ENCODE measurements at places on chromosomes 11 and 22.

- no peak for DNase-seq
These were observed 8.7 kb downstream of the RASD2 start for GRCh38 chr22:35549328-35549727.

GRCh38 chr11:118223992-118224391 lies 819 bp downstream of the JAML start:
- no peak for DNase-seq

- DNase-seq = no peak
These were observed 1.7 kb upstream of the DCHS1 start for GRCh38 chr11:6657346-6657745.

DNA sequence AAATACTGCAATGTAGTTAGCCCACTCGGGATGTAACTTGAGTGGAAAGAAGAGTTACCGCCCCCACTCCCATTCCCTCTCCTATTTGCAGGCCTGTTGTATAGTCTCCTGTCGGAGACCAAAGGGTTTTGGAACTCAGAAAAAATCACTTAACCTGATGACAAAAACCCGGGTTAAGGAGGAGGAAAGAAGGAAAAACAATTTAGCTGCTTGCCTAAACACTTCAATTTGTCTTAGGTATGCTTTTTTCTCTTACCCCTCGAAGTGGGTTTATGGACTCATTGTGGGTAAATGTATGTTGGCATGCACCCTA lies 2.2 kb downstream of the YAP1 start:
- no peak for DNase-seq

GRCh38 chr11:3841426-3842350 lies 929 bp upstream of the RHOG start:
- peak; percentile 90 for DNase-seq

DNA sequence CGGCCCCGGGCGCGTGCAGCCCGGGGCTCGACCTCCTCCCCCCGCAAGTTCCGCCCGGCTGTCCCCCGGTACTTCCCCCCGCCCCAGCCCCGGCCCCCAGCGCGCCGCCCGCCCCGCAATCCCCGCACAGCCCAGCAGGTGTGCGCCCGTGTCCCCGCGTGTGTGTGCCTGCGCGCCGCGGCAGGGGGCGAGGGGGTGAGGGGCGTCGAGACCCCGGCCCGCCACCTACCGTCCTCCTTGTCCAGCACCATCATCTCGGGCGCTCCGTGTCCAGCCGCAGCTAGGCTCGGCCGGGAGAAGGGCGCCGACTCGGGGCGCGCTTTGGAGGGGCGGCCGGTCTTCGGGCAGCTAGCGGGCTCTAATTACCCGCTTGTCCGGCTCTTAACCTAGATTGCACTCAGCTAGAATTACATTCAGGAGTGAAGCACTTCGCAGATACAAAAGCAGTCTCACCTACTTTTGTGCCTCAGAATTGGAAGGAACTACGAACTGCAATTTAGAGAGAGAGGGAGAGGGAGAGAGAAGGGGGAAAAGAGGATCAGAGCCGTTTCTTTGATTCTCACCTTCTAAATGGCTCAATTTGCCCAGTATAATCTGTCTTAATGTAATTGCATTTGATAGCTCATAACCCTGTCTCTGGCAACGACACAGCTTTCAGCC lies 439 bp downstream of the LMO1 start:
- no peak for DNase-seq

GRCh38 chr11:69638941-69639681 lies 1.8 kb upstream of the CCND1 start:
- peak; percentile 79 for DNase-seq

DNA sequence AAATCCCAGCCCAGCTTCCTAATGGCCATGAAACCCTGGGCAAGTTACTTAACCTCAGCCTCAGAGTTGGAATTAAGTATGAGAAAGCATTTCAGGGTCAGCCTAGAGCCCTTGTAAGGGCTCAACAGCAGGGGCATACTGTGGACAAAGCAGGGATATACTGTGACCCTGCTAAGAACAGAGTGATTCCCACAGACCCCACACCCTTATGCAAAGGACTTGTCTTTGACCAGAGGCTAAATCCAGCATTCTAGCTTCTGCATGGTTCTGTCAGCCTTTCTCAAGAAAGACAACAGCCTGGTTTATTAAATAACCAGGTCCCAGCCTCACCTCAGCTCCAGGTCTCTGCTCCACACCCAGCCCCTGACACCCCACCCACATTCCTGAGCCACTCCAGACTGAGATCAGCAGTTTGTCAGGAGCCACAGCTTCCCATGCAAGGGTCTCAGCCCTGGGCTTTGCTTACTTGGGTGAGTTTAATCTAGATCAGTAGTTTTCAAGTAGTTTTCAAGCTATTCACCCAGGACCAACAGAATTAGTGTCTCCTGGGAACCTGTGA lies 69.2 kb downstream of the GALNT18 start:
- DNase-seq = no peak

DNA sequence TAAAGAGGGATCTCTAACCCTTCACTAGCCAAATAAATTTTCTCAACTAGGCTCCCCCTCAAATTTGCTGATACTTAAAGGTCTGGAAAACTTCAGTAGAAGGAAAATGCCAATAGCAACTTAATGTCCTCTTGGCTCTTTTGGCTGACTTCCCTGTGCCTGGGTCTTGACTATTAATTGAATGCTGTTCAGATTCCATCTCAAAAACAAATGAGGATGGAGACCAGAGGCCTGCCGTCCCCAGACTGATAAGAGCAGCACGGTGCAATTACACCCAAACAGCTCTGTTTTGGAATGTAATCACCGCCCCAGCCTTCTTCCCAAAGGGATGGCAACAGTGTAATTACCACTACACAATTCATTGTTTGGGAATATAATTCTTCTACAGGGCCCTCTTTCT lies 89.3 kb upstream of the CHRM4 start:
- DNase-seq = no peak

- DNase-seq = no peak
These were observed 1.0 kb downstream of the NLRP14 start for GRCh38 chr11:7021318-7021717.

GRCh38 chr11:40294349-40294735 lies 1165.1 kb downstream of the LRRC4C start:
- no peak for DNase-seq

DNA sequence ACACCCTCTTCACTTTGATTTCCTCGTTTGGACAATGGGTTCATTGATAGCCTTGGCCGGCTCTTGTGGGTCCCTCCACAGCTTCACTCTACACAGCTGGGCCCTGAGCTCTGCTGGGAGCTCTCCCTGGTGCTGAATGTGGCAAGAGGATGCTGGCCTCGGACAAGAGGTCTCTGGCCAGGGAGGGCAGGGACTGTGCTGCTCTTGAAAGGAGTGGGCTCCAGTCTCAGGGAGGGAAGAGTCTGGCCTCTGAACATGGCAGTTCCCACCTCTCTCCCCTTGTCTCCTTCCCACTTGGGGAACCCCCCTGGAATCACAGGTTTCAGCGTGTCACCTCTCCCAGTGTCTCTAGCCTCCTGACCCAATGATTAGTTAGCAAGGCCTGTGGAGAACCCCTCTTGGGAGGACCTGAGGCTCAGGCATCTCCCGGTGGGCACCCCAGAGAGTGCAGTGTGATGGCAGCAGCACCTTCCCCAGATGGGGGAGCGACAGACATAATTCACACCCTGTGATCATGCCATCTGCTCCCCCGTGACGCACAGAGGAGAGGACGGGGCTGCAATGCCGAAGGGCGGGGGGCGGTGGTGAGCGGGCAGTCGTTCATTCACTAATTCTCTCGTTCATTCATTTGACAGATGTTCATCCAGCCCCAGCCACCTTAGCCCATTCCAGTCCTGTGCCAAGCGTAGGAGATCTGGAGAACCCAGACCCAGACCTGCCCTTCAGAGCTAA lies 2.8 kb upstream of the CABP7 start:
- DNase-seq = peak; percentile 32

DNA sequence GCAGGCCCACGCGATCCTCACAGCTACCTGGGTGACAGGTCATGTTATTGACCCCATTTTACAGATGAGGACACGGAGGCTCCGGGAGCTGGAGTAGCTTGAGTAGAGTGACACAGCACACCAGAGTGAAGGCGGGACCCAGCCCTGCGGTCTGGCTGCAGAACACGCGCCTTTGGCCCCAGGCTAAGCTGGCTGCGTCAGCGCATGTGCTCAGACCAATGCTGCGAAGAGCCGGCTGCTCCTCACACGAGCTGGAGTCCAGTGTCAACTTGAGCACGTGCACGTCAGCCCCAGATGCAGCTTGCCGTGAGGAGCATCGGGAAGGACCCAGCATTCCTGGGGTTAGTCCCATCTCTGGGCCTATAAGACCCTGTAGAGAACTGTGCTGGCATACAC lies 49.9 kb downstream of the SCUBE1 start:
- DNase-seq = no peak

DNA sequence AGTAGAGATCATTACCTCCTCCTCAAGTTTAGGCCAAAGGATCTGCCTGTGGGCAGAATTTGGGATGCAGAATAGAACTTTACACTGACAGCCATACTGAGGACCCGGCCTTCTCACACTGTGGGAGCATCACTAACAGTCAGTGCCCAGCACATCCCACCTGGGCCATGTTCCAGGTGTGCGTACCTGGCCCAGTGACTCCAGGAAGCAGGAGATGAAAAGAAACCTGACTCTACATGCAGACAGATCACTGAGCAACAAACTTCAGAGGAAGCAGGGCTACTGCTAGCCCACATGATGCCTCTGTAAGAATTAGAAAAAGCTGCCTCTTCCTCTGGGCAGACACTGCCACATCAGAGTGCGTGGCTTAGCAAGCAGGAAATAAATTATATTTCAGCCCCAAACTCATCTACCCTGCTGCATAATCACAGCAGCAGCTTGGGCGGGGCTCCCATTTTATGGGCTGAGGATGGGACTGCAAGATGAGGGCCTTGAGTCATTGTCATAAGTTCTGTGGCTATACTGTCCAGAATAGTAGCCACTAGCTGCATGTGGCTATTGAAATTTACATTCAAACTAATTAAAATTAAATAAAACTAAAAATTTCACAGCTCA lies 6.0 kb upstream of the LMO2 start:
- peak; percentile 36 for DNase-seq

All from MV-4-11 (cell line).